KBM-7 (cell line): ENCODE measurements at places on chromosomes 6 and 20.

DNA sequence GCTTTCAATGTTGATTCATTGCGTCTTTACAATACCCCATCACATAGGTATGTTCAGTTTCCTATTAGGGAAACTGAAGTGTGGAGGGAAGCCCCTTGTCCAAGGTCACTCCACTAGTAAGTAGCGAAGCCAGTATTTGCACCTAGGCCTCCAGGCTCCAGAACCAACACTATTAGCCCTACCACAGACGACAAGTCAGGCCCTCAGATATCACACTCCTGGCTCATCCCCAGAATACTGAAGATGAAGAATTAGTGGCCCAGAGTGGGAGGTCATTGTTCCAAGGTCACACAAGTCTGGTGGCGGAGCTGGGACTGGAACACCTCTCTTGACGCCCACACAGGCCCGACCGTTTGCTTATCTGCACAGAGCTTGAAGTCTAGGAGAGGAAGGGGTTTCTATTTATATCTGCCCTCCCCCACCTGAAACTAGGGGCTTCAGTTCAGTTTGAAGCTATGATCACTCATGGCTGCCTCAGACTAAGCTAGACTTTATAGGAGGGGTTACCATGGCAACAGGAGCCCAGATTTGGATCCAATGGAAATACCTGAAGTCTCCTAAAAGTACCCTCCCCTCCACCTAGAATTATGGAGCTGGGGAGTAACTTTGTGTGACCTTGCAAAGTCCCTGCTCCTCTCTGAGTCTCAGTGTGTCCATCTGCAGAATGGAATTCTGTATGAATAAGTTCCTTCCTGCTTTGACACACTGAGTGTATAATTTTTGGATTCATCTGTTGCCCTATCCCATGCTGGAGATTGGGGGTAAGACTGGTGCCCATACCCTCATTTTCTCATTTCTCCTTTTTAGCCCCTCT, 2.2 kb downstream of the SNTA1 start:
- no peak for DNase-seq

DNA sequence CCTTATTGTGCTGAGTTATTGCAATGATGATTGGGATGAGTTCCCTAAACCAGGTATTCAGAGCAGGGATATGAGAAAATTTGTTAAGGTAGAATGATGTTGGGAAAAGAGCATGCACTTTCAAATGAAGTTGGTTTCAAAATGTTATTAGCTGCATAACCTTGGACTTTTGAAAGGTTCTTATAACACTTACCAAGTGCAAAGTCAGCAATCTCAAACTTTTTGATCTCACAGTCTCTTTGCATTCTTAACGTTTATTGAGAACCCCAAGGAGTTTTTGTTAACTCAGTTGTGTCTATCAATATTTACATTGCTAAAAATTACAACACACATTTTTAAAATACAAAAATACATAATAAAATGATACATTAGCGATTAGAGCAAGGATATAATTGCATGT, 802.4 kb downstream of the PHF3 start:
- DNase-seq: no peak

DNA sequence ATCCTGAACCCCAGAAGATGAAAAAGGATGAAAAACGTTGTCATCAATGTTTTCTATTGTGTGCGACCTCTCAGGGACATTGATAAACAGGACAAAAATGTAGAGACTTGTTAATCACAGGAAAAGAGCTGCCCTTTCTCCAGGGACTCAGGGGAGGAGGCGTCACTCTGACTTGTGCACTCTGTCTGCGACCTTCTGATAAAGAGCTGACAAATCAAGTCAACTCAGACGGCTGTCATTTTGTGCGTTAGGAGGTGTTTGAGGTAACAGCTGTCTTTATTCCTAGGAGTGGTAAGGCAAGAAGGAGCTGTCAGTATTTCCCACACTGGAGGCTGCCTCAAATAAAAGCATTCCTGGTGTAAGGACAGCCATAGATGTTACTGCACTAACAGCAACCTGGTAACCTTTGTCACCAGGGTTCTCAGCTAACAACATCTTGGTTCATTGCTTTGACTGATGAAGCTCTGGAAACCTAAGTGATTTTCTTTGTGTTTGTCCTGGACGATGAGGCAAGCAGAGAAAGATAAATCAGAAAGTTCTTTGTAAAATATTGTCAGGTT, 38.6 kb upstream of the NXT1 start:
- no peak for DNase-seq

DNA sequence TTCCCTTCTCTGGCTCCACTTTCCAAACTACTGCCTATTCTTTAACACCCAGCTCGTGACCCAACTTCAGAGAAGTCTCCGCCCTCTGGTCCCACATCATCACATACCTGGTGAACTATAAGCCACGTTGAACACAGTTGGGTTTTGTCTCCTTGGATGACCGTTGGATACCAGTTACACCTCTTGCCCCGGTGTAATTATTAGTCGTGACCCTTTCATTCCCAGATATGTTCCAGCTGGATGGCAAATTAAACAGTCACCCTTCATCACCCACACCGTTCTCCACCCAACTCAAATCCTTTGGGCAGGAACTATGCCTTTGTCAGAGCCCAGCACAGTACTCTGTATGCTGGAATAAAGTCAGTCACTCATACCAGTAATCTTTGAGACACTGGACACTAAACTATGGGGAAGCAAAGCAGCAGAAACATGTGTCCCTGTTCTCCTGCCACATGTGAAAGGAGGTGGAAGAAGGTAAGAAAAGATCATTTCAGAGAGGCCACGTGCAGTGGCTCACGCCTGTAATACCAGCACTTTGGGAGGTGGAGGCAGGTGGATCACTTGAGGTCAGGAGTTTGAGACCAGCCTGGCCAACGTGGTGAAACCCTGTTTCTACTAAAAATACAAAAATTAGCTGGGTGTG, 22.5 kb downstream of the PLAGL2 start:
- no peak for DNase-seq

DNA sequence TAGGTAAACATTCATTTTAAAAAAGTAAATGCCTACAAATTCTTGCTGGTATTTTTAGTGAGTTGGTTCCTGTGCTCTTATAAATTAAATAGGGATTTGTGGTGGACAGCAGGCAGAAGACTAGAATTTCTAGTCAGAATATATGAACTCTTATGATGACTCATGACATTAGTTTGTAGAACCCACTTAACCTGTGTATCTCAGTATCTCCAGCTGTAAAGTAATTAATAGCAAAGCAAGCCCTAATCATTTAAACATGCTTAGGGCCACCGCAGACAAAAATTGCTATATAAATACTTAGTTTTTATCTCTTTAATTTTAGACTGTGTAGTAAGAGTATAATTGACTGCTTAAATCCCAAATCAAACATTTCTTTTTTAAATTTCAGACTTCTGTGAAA, 2.4 kb downstream of the FAM135A start:
- DNase-seq: no peak

DNA sequence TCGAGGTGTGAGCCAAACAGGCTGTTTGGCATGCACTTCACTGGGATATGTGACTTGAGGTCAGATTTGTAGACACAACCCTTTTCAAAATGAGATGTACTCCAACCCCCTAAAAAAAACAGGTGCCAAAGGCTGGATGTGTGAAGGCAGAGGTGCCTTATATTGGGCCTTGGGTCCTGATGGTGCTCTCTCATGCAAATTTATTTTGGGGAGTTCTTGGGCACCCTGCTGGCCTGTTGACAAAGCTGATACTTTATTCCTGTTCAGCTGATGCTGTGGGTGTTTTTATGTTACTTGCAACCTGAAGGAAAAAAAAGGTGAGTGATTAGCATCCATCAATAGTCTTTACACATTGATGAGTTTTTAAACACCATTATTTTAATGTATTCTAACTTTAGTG, 121.5 kb downstream of the DNAH8 start:
- DNase-seq: no peak

DNA sequence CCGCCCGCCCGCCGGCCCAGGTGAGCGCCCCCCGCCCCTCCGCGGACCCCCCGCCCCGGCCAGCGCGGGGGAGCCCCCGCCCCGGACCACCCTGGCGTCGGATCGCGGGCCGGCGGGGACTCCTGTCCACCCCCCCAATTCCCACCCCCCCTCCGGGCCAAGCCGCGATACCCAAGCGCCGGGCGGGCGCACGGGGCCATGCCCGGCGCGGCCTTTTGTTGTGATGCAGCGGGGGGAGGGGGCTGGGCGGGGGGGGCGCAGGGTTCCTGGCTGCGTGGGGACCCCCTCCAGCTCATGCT, 245 bp downstream of the SRC start:
- DNase-seq: no peak

DNA sequence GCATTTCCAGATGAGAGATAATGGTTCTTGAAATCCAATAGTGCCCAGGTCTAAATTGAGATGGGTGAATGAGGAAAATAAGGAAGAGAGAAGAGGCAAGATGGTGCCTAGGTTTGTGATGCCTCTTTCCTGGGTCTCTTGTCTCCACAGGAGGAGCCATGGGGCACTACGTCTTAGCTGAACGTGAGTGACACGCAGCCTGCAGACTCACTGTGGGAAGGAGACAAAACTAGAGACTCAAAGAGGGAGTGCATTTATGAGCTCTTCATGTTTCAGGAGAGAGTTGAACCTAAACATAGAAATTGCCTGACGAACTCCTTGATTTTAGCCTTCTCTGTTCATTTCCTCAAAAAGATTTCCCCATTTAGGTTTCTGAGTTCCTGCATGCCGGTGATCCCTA, 6.8 kb downstream of the HFE start:
- no peak for DNase-seq

DNA sequence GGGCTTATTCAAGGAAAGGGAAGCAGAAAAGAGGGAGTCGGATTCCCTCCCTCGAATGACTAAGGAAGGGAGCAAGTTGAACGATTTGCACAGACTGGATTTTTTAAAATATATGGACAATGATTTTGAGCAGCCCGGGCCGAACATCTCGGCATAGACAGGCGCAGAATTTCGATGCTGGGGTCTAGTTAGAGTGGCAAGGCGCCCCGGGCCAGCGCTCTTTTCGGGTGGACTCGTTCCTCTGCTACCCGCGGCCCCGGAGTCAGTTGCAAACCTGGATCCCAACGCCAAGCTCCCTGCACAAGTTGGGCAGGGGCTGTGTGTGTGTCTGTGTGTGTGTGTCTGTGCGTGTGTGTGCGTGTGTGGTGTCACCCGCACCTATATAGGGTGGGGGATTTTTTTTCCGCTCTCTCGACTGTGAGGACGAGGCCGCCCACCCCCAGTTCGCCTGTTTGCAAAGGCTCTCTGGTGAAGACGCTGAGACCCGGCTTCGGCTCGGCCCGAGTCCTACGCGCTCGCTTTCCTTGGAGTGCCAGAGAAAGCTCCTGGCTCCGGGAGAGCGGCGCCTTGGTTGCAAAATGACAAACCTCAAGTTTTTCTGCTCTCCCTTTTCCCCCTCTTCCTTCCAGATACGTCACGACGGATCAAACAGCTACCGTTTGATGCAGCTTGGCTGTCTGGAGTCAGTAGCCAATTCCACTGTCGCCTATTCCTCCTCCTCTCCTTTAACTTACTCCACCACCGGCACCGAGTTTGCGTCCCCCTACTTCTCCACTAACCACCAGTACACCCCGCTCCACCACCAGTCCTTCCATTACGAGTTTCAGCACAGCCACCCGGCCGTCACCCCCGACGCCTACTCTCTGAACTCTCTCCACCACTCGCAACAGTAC, 1.4 kb downstream of the TFAP2D start:
- no peak for DNase-seq

- no peak for DNase-seq
Measured at GRCh38 chr20:11808841-11809240, 108.9 kb upstream of the BTBD3 start.

GRCh38 chr6:7413151-7413823, 23.7 kb downstream of the RIOK1 start:
- no peak for DNase-seq

DNA sequence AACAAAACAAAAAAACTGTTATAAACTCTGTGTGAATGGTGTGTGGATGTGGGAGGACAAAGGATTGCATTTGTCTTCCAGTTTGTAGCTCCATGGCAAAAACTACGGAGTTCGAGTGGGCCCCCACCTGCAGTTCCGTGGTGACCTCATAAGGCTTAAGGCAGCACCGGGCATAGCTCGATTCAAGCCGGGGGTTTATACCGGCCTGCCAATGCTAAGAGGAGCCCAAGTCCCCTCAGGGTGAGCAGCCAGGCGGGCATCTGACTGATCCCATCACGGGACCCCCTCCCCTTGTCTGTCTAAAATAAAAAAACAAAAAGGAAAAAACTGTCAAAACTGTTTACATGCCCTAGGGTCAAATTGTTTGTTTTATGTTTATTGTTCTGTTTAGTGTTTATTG, 463.2 kb upstream of the HTR1E start:
- no peak for DNase-seq

GRCh38 chr6:170160031-170160627, 130.7 kb downstream of the DLL1 start:
- no peak for DNase-seq

GRCh38 chr20:32521780-32522525, 63.2 kb downstream of the NOL4L start:
- peak; percentile 71 for DNase-seq

- no peak for DNase-seq
Measured at GRCh38 chr6:3719462-3720308, 31.8 kb downstream of the PXDC1 start.

DNA sequence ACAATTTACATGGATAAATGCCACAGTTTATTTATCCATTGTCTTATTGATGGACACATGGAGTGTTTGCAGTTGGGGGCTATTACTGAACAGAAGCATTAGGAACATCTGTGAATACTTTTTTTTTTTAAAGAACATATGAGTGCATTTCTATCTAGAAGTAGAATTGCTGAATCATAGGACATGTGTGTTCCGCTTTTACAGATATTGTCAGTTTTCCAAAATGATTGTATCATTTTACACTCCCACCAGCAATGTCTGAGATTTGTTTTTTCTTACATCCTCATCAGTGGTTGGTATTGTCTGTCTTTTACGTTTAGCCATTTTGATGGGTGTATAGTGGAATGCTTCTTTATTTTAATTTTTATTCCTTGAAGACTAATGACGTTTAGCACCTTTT, 42.0 kb upstream of the ASIP start:
- DNase-seq: peak; percentile 29

- DNase-seq: no peak
Measured at GRCh38 chr6:28264834-28265401, 2.0 kb upstream of the ZSCAN26 start.

- DNase-seq: no peak
Measured at GRCh38 chr6:106102034-106102433, 15.9 kb downstream of the PRDM1 start.

DNA sequence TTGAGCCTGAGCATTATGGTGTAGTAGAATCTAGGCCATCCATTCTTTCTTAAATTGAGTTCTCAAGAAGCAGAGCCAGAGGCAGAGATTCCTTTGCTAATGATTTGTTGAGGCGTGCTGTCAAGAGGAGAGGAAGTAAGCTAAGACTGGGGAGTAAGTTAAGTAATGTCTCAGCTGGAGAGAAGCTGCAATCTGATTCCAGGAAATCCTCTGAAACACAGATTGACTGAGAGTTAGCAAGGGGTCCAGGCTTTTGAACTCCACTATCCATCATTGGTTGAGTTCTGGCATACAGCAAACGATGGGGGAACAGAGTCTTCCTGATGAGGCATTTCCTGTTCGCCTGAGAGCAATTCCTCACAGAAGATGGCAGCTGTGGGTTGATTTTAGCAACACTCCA, 207.4 kb upstream of the RAB32 start:
- no peak for DNase-seq
